ENCODE measurements at places on chromosomes 3 and 15. TPM values are rescaled to one million over a fixed set of nuclear protein-coding genes. Genes with fewer than 3 reads are reported as not detected.
A peak's percentile ranks its signal among the peaks of the same experiment; 100 is the strongest.

DNA sequence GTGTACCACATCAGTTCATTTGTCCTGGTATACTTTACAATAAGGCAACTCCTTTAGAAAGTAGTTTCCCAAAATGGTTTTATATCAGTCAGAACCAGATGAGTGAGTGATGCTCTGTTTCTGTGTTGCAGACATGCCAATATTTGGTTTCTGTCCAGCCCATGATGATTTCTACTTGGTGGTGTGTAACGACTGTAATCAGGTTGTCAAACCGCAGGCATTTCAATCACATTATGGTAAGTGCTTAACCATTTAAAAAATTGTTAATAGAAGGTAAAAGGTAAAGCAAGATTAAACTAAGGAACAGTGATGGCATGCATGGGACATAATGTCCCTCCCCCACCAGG, 40.0 kb upstream of the SCAANT1 start:
- DNase-seq = no peak

- no peak for DNase-seq
These were observed 11.3 kb upstream of the LIMD1 start for GRCh38 chr3:45583021-45583851.

GRCh38 chr3:7667774-7668173, 806.9 kb downstream of the GRM7 start:
- DNase-seq = no peak

Gene DTX3L
- total RNA-seq = 42.9 TPM

- DNase-seq = no peak
These were observed 318.6 kb downstream of the FHIT start for GRCh38 chr3:60932643-60933042.

Gene GANC
- total RNA-seq = 14.2 TPM

GRCh38 chr3:59788801-59789200, 739.0 kb upstream of the CFAP20DC start:
- DNase-seq = no peak

DNA sequence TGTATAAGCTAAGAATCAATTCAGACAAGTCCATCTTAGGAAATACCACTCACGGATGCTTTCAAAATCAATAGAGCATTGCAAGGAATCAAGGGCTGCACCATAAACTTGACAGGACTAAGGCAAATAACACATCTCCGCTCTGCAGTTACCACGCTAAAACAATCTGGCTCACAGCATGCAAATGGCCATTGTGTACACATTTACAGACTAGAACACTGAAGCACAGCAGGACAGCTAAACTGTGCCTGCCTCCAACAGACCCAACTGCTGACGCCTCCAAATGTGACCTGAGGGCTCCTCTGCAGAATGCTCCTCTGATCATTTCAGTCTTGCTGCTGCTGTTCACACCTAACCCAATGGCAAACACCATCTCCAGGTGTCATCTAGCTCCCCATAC, 104.3 kb downstream of the MEX3B start:
- DNase-seq = no peak

Gene MUSTN1
- not detected for total RNA-seq

DNA sequence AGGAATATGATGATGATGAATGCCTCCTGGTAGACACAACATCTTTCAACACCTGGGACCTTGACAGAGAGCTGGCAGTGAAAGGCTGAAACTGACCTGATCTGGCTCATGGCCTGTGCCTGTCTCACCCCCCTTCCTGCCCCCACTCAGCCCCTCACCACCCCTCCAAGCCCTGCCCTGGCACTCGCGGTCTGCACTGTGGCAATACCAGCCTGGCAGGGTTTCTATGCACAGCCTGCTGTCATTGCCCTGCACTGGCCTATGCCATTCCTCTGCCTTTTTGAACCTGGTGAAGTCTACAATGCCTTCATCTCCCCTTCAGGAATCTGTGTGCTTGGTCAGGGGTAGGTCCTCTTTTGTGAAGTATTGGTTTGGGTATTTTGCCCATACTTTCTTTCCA, 56.5 kb downstream of the ACAD9 start:
- DNase-seq = no peak

- DNase-seq = no peak
These were observed 21.3 kb upstream of the NUDT16 start for GRCh38 chr3:131360191-131360755.

GRCh38 chr15:43748376-43748775, 2.1 kb downstream of the PDIA3 start:
- no peak for DNase-seq

DNA sequence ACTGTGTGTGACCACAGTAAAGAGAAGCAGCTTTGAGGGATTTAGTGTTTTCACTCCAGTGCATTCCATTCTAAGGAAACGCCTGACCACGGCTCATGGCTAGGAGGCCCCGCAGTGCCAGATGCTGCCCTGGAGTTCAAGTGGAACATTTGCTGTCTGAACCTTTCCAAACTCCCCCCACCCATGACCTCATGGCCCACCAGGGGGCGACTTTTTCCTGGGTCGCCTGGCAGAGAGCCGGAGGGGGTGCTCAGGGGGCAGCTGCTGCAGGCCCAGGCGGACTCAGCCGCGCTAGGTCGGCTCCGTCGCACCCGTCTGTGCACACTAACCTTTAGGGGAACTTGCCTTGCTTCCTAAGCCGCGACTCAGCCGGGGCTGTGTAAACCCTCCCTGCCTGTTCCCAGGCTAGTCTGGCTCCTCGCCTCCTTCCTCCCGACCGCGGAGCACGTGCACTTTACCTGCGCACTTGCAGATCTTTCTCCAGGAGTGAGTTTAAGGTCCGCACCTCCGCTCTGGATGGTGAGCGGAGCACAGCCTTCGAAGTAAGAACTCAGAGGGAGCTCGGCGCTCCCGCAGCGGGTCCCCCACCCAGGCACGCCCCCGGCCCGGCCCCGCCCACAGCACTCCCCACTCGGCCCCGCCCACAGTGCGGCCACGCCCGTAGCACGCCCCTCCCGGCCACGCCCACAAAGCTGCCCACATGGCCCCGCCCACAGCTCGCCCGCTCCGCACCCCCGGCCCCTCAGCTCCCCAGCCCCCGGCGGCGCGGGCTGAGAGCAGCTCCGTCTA, at the start of gene OCA2:
Gene OCA2 (minus strand): TSS at position 550 of the 789 bp plus-strand sequence. CDS start 17,441 bp downstream, outside the sequence.
- DNase-seq = peak; percentile 21

Gene POC1A
- 4.7 TPM for total RNA-seq

DNA sequence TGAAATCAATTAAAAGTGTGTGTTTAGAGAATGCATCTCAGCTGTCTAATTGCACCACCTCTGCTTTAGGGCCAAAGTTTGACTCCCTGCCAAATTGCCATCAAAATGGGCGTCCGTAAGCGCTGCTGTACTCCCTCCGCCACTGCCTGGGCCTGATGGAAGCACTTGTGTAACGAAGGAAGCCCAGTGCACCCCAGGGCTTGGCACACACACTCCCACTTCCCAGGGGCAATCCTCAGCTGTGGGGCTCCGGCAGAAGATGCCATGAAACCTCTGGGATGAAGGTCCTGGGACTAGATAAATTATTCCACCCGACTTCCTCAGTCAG, 137.8 kb downstream of the RORA start:
- DNase-seq = no peak

- no peak for DNase-seq
These were observed 216.3 kb upstream of the ARPP21 start for GRCh38 chr3:35422836-35423601.

DNA sequence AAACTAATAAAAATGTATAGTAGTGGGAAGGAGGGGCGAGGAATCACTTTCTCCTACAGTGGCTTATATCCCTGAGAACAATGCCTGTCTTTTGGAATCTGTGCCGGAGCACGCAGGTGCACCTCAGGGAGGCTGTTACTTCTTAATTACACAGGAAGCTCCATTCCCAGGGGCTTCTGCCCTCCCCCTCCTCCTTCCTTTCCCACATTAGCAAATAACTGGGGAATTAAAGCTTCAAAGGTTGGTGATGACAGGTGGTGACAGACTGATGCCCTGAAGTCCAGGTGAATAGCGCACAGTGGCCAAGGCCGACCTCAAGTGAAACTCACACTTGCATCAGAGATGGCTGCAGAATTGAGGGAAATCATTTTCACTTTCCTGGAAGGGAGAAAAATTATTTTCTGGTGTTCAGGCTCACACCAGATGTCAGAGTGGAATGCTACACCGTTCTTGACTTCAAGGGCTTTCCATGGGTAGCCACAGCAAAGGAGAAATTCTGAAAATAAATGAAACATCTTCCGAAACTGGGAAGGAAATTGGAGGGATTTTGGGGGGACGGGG, 3.7 kb downstream of the GRAMD2A start:
- no peak for DNase-seq
